Urothelium cell line (cell line): ENCODE measurements at places on chromosomes 4 and X.

GRCh38 chr4:87543835-87544461, 14.8 kb upstream of the SPARCL1 start:
- peak; percentile 24 for DNase-seq

DNA sequence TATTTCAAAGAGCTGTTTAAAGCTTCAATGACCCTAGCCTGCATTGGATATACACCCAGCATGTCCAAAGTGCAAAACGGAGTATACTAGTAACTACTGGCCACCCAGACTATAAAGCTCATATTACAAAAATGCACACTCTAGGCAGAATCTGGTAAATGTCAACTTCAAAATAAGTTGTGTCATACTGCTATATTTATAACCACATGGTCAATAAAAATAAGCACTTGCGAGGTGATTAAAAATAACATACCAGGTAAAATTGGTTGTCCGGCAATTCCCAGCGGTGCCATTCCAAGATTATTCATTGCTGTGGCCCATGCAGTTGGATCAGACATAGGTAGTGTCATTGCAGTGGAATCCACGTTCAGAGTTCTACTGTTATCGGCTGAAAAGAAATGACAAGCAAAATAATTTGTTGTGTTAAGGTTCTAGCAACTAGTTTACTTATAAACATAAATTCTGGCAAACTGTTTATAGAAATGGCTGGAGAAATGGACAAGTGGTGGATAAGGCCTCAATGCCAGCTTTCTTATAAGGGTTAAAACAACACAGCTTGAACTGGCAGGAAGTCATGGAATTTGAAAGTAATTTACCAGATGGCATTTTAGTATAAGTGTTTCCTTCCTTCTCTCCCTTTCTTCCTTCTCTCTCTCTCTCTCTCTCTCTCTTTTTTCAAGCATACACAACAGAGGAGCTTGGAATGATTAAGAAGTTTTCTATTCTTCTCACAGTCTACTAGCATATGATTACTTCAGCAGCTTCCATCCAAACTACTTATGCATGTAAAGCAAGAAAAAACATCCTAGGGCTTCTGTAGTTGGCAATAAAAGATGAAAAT, 199.9 kb downstream of the ENOX2 start:
- no peak for DNase-seq

DNA sequence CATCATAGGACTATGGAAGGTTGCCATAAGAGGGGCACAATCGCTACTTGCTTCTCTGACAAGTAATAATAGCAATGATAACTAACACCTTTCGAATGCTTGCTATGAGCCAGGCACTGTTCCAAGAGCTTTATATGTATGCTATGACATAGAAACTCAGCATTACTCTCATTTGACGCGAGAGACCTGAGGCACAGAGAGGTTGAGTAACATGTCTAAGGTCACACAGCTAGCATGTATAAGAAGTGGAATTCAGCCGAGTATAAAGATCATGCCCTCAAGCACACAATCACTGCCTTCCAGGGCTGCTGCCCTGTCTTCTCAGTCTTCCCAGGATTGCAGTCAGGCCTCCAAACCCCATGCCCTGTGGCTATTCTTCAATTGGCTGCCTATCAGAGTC, 19.5 kb downstream of the PJA1 start:
- DNase-seq: no peak

GRCh38 chr4:108486046-108486445, 134.3 kb upstream of the RPL34 start:
- DNase-seq: no peak
